ENCODE measurements at places on chromosomes 12 and 14.

DNA sequence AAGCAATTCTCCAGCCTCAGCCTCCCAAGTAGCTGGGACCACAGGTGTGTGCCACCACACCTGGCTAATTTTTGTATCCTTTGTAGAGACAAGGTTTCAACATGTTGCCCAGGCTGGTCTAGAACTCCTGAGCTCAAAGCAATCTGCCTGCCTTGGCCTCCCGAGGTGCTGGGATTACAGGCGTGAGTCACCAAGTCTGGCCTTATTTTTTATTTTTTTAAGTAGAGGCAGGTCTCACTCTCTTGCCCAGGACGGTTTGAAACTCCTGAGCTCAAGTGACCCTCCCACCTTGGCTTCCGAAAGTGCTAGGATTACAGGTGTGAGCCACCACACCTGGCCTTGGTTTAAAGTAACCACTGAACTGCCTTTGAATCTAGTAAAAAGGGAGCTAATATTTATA is 56.8 kb downstream of the SPPL3 start:
- DNase-seq: no peak

DNA sequence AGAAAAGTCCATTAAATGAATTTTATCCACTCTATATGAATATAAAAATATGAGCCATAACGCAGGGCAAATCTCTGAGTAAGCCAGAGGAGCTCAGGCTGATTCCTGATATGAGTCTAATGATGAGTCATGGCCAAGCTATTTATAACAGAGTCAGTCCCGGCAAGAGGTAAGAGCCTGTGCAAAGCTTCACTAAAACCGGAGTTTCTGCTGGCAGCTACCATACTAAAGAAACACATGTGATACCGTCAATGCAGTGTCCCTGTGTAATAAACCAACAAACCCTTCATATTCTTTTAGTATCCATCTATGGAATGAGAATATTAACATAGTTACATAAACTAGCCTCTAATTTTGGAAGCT is 319.4 kb downstream of the KCNC2 start:
- no peak for DNase-seq

DNA sequence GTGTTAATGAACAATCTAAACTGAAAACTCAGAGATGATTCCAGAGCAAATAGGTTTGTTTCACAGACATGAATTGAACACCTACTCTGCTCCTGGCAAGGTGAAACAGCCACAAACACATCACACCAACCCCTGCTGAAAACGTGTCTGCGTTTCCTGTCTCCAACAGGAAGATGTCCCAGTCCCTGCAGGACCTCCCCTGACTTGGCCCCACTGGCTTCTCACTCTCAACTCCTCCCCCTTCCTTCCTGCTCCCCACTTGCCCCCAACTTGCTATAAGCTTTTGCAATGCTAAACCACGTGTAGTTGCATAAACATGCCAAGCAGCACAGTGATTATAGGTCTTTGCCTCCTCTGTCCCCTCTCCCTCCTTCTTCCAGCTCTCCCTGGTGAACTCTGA is 567.6 kb downstream of the BCL11B start:
- peak; percentile 57 for DNase-seq

DNA sequence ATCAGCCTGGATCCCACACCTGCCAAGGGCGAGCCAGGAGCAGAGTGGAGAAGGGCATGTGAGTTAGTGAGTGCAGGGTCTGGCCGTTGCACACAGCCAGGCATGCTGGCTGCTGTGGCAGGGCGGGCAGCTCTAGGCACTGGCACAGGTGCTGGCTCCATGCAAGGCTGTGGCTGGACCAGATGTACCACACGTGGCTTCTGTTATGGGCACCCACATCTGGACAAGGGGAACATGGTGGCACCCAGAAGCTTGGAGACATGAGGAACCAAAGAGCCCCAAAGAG is 20.1 kb downstream of the SERPINA3 start:
- DNase-seq: no peak

DNA sequence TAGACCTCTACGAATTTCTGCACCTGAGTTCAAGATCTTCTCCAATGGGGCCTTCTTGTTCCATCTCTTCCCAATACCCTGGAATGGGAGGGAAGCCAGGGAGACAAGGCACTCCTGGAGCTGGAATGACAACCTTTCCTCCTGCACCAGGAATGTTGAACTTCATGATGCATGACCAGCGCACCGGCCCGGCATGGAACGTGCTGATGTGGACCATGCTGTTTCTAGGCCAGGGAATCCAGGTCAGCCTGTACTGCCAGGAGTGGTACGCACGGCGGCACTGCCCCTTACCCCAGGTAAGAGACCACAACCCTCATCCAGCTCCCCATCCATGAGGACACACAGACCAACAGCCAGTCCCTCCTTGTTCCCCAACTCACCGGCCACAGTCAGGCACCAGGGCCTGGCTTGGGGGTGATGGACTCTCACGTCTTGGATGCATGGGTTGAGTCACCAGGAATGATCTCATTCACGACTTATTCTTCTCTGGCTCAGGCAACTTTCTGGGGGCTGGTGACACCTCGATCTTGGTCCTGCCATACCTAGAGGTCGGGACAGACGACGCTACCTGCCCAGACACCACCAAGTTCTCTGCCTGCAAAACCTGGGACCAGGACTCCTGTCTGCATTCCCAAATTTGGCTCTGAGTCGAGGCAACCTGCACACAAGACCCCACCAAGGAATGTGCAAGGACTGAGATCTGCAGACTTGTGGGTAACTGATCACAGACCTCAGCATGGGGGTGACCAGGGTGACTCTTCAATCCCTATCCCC is 20.5 kb downstream of the SOAT2 start:
- DNase-seq: no peak

All from CD4-positive, alpha-beta T cell treated with Interleukin-6 for 4 hours (primary cell).